Islet precursor cell (in vitro differentiated cells): ENCODE measurements at places on chromosomes 3 and 15.

DNA sequence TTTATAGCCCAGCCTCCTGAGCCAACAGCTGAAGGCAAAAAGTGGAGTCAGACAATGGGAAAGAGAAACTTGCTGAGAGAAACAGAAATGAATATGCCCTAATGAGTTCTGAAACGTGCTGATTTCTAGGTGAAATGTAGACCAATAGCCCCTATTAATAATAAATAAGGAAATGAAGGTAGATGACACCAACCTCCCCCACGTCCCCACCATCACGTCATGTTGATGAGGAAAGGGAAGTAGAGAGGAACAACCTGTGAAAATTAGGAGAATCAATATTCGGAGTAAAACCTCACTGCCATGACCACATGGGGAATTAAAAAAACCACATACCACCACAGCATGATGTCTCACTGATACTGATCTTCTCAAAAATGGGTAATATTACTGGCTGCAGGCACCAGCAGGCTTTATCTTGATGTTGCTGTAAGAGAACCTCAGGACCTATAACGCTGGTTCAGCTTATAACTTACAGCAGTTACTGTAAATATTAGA is 64.0 kb downstream of the KAT2B start:
- DNase-seq = no peak

- DNase-seq = peak; percentile 95
Measured at GRCh38 chr3:117756563-117756962, 1047.0 kb downstream of the TUSC7 start.

DNA sequence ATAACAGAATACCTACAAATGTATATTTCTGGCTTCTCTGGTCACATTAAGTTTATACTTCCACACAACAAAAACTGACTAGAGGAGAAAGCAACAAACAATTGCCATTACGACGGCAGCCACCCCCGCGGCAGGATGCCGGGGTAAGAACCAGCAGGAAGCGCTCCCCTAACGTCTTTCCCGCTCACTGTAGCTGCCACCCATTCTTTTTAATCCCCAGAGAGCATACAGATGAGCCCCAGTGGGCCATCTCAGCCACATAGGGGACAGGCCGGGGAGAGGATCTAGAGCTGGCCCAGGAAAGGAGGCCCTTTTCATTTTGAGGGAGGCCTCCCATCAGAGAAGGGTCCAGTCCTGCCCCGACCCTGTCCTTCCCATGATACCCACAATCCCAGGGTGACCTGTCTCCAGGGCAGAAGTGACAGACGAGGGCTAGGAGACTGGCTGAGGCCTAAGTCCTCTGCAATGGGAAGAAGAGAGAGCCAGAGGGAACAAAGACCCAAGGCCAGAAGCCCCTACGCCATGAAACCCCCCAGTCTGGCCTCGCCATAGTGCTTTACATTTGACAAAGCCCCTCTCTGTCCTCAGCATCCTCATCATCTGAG is 3.6 kb upstream of the CALML4 start:
- no peak for DNase-seq

DNA sequence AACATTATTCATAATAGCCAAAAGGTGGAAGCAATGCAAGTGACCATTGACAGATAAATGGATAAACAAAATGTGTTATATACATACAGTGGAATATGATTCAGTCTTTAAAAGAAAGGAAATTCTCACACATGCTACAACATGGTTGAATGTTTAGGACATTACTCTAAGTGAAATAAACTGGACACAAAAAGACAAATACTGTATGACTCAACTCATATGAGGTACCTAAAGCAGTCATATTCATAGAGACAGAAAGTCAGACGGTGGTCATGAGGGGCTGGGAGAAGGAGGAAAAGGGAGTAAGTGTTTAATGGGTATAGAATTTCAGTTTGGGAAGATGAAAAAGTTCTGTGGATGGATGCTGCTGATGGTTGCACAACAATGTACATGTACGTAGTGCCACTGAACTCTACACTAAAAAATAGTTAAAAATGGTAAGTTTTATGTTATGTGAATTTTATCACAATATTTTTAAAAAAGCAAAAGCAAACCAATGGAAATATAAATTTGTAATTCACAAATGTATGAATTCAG is 5.3 kb downstream of the TXNRD3 start:
- no peak for DNase-seq

DNA sequence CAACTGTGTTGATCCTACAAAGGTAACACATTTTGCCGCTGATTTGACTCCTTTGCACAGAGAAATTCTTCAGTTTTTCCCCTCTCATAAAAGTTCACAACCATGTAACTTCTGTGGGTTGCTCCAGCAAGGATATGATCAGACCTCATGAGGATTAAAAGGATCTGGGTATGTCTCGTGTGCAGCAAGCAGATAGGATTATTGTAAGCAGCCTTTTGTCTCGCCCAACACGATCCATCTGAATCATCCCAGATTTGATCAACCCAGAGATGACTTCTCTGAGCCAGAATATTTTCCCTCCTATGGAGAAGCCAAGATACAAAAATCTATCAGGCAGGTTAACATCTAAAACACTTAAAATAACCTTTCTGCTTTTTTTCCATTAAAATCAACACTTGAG is 12.8 kb upstream of the BNIP2 start:
- DNase-seq = no peak

DNA sequence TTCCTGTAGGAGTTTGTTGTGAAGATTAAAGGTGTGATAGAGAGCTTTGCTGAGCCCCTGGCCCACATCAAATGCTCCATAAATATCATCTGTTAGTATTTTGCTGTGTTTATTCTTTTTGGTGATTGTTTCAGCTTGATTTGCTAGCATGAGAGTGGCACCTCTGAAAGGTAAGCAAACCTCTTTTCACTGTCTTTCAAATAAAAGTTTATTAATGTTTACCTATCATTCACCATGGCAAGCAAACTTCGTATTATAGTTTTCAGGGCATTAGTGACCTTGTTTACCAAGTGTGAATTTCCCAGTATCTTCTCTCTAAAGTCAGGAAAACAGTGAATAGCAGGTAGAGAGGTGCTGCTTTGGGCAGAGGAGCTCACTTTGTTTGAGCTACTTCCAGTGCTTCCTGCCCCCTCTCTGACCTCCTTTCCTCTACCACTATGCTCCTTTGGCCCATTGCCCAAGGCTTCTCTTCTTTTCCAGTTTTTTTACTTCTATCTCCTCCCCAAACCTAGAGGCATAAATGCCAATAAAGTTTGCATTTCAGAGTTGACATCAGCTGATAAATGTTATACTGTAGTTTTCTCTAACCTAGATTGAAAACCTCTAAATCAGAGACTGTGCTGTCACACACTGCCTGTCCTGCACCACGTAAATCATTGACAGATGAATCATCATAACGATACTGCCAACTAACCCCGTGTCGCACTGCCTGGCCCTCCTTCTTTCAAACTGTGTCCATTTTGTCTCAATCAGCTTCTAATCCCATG is 569.0 kb downstream of the TUSC7 start:
- no peak for DNase-seq

DNA sequence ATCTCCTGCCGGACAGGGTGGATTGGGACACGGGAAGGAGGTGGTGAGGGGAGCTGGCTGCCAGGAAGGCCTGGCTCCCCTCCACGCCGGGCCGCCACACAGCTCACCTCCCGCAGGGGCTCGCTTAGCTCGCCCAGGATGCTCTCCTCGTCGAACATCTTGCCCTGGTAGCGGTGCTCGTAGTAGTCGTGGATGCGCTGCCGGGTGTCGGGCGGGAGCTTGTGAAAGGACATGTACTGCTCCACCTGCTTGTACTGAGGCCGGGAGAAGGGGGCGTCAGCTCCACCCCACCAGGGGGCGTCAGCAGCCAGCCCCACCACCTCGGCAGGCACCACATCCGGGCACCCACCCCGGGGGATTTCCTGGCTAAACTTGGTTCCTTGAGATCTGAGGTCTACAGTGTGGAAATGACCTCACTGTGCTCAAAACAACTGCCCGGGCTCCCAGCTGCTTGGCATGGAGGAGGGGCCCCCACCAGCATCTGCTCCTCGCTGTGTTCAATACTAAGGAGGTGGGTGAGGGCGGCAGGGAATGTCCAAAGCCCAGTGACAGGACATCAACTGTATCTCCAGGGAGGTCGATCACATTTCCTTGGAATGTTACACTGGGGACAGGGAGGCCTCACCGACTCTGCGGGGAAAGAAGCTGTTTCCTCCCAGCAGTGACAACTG is 43.4 kb downstream of the HCN4 start:
- DNase-seq = peak; percentile 59

DNA sequence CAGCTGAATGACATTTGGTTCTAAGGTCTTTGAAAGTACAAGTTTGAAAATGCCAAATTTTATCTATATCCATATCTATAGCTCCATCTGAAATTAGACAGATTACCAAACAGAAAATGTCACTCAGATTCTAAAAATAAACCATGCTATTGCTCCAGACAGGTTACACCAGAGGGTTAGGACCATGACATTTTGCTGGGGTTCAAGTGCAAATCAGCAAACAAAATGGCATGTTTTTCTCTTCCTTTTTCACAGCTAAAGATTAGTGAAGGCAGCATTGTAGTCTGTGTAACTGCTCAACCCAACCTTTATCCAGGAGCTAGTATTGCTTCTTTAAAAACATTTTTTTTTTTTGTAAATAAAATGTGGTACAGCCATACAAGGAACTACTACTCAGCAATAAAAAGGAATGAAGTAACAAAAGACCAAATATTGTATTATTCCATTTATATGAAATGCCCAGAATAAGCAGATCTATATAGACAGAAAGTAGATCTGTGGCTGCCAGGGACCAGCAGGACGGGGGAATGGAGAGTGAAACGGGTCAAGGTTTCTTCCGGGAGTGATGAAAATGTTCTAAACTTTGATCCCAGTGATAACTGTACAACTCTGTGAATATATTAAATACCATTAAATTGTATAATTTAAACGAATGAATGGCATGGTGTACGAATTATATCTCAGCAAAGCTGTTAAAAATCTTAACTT is 18.2 kb downstream of the VGLL4 start:
- no peak for DNase-seq

DNA sequence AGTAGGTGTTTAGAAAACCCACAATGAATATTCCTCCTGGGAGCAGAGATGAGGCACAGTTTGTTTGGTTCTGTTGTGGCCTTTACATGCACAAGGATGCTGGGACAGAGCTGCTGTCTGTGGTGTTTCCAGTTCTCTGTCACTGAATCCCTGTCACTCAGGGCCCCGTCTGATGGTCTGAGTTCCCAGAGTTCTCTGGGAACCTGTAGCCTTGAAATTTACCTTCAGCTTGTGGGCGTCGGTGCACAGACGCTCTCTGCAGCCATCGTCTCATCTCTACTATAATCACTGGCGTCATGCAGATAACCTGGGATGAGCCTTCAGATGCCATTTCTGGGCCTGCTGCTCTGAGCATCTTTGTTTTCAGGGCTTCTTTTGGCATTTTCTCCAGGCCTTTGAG is 81.9 kb downstream of the LRRK1 start:
- peak; percentile 15 for DNase-seq

GRCh38 chr3:16374047-16374934 is 109.3 kb downstream of the OXNAD1 start:
- no peak for DNase-seq

DNA sequence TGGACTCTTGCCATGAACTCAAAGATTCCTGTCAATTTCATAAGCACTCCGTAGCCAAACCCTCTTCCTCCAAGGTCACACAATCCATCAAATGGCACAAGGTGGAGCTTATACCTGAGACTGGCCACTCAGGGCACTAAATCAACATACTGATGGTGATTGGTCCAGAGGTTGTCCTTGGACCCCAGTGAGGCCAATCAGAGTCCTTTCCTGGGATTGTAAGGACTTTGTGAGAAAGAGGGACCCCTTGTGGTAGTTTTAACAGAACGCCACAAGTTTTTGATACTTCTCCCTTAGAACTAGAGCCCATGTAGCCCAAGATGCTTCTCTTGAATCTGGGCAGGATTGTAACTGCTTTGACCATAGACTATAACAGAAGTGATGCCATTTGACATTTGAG is 44.4 kb upstream of the LARS2 start:
- DNase-seq = no peak

DNA sequence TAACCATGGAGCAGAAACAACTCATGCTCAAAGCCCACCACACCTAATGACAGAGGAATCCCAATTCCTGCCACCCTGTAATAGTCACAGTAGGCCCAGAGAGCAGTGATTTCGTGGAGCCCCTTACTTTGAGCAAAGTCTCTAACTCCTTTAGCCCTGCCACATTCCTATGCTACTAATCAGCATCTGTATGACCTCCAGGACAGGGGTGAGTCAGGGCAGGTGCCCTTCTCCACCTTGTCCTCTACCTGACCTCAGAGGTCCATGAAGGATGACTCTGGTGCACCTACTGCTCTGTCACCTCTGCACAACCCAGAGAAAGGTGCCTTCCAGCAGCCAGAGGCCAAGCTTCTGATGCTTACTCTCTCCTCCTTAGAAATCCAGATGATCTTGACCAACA is 6.1 kb upstream of the SCG3 start:
- DNase-seq = no peak

DNA sequence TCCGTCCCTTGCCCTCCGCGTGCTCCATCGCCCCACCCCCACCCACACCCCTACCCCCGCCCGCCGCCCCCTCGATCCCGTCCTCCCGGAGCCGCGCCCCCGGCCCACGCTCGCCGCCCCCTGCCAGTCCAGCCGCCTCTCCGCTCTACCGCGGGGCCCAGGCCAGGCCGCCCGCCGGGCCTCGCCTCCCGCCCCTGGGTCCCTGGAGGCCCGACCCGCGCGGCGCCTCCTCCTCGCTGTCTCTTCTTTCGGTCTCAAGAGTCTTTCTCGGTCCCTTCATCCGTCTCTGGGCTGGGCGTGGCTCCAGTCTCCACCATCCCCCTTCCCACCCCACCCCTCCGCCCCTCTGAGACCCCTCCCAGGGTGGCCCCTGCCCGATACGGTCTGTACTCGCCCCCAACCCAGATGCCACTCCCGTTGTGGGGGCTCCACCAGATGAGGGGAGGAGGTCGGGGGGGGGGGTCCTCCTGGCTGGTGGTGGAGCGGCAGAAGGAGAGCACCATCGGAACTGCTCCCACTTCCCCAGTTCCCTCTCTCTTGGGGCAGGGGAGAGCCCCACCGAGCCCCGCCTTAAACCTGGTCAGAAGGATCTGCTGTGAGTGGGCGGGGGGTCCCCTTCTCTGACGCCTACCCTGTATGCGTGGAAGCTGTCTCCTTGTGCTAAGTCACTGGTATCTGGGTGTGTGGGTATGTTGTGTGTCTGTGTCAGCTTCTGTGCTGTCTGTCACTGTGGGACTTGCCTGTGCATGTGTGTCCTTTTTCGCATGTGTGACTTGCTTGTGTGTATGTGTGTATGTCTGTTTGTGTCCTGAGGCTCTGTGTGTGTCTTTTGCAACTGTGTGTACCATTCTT is 1.0 kb downstream of the PRKCD start:
- DNase-seq = peak; percentile 71

GRCh38 chr15:80790236-80790635 is 11.1 kb downstream of the CEMIP start:
- DNase-seq = no peak

DNA sequence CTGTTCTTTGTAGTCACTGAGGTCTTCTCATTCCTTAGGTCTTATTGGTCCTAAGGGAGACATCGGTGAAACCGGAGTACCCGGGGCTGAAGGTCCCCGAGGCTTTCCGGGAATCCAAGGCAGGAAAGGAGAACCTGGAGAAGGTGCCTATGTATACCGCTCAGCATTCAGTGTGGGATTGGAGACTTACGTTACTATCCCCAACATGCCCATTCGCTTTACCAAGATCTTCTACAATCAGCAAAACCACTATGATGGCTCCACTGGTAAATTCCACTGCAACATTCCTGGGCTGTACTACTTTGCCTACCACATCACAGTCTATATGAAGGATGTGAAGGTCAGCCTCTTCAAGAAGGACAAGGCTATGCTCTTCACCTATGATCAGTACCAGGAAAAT is 11.6 kb downstream of the ADIPOQ start:
- DNase-seq = peak; percentile 18
